ENCODE measurements at places on chromosomes 3 and 15.
A peak's percentile ranks its signal among the peaks of the same experiment; 100 is the strongest.

DNA sequence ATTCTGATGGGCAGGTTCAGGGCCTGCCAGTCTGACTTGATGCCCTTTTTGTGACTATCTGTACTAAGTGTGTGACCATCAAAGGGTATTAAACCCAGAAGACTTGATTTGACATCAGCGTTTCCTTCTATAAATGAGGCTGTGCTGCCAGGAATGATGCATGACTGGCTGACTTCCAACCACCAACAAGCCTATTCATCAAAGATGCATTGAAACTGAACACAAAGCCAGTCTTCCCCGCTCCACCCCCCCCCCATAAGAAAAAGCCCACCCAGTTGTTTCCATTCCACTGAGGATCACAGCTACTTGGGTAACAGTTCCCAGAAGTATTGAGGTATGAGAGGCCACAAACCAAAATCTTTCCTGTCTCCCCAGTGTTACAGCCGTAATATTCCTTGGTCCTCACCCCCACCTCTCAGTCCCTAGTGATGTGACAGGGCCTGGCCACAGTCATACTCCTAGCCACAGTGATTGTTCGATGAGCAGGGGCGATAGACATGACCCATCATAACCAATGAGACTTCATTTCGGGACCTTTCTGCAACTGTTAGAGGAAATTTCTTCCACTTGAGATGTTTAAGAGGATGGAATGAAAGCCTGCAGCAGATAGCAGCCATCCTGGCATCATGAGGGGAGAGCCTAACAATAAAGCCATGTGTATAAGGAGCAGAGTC lies 22.6 kb downstream of the SH3BP5 start:
- DNase-seq = no peak

DNA sequence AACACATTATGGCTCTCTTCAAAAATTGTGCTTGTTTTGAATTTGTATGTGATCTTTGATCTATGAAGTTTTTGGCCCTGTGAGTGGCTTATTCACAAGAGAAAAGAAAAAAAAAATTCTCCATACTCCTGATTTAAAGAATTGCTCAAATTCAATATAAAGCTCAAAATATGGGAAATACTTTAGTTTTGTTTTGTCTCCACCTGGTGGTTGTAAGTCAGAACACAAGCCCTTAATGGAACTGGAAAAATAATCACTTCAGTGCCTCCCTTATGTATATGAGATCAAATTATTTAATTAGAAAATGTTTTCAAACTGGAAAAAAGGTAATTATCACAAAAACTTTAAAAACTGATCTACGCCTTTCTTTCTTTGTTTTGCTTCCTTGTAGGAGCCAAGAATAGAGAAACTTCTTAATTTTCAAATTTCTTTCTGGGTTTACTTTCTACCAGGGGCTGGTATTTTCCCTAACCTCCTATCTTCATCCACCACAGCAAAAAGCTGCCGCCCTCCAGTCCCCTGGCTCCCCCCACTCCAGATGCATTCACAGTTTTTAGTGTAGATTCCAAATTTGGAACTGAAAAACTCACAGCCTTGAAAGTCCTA lies 50.6 kb downstream of the SERP1 start:
- peak; percentile 69 for DNase-seq

GRCh38 chr15:42367041-42367440 lies 7.7 kb downstream of the CAPN3 start:
- DNase-seq = no peak

DNA sequence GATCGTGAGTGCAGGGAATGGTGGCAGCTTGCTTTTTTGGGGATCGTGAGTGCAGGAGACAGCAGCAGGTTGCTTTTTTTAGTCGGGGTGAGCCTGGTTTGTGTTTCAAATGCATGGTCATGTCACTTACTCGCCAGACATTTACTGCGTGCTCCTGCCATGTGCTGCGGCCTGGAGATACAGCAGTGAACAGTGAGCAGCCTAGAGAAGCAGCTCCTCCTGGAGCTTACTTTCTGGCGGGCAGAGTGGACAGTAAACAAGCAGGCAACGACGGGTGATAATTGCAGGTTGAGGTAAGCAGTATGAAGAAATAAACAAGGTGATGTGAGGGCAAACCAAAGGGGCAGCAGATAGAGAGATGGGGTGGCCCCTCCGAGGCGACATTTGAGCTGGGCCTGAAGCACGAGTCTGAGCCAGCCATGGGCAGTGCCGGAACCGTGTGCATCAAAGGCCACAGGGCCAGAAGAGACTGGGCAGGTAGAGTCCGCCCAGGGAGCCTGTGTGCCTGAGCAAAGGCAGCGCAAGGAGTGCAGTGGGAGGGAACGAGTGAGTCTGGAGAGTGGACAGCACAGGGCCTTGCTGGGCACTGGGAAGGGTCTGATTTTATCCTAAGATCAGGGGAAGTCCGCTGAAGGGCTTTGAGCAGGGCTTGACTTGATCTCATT lies 57.3 kb upstream of the RASA2 start:
- DNase-seq = no peak

- no peak for DNase-seq
Measured at GRCh38 chr15:34952481-34952880, 17.1 kb downstream of the AQR start.

All from NCI-H774 (cell line).